ENCODE measurements at places on chromosomes 7 and 10.

DNA sequence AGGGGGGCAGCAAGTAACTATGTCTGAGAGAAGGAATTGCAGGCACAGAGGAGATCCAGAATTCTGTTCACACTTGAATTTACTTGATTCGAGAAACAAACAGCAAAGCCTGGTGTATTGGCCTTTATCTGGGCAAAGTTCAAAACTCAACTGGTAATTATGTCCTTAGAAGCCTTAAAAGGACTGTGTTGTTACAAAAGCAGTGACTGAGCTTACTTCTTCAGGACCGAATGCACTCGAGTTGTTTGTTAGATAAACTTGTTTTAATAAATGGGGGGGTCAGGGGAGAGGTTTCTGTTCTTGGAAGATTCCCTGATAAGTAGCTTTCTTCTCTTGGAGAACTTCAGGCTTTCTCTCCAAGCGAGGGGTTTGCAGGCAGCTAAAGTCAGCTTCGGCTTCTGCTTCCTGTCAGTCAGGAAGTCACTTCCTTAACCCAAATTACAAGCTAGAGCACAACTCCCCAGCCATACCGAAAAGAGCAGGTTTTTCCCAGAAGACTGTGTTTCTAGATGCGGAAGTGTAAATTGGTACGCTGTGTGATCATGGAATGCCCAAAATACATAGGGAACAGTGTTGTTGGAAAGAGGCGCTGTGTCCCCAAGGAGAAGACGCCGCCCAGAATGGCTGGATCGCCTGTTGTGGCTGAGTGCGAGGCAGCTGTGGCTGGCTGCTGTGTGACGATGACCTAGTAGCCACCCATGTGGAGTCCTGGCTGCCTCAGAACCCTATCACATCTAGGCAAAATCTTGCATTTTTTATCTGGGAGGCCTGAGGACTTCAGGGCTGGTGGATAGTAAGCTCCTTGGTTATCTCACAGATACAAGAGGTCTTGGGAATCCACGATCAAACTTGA lies 110.4 kb downstream of the TCF7L2 start:
- peak; percentile 23 for ATAC-seq

DNA sequence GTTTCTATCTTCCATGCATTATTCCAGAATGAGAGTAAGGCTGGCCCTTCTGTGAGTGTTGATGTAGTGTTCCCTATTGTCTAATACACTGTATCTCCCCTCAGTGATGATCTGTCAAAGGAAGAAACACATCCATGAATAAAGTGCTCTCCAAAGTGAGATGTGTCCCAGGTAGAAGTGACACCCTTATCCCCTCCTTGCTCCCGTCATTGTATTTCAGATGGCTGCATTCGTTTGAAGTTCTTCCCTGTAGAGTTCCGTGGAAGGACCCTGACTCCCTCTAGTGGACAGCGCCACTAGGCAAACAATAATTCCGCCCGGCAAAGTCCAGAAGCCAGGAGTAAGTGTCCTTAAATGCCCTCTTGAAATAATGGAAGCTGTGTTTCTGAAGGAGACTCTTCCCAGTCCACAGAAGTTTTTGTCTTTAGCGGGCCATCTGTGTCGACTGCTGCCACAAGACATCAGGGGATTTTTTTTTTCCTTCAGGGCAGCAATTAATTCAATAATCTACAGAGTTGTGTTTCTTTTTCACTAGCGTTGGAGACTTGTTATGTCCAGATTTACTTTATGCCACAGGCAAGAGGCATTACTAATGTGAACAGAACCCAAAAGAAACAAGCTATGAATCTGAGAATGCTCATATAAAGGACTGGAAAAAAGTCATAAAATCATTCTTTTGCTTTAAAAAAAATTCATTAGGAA lies 64.6 kb downstream of the THNSL1 start:
- peak; percentile 96 for ATAC-seq

DNA sequence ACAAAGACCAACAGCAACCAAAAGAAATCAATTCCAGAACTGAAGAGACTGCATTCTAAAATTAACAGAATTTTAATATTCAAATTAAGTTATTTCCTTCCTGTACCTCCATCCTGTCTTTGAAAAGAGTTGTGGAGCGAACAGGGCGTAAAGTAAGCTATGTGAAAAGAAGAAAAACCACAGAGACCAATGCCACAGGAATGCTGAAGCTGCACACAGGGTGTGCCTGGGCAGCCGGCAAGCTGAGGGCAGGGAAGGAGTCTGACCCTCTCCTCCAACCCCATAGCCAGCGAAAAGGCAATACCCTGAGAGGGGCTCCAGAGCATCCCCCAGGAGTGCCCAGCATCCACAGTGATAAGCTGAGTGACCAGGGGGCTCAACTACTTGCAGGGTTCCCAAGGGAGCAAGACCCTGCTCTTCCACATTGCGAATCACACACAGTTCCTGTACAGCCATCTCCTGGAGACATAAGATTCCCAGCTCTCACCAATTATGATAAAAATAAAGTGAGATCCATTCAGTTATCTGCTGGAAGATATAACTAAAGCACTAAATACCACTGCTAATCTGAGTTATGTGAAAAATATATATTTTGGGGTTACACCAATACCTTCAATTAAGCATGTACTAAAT lies 93.8 kb downstream of the PARD3 start:
- peak; percentile 29 for ATAC-seq

DNA sequence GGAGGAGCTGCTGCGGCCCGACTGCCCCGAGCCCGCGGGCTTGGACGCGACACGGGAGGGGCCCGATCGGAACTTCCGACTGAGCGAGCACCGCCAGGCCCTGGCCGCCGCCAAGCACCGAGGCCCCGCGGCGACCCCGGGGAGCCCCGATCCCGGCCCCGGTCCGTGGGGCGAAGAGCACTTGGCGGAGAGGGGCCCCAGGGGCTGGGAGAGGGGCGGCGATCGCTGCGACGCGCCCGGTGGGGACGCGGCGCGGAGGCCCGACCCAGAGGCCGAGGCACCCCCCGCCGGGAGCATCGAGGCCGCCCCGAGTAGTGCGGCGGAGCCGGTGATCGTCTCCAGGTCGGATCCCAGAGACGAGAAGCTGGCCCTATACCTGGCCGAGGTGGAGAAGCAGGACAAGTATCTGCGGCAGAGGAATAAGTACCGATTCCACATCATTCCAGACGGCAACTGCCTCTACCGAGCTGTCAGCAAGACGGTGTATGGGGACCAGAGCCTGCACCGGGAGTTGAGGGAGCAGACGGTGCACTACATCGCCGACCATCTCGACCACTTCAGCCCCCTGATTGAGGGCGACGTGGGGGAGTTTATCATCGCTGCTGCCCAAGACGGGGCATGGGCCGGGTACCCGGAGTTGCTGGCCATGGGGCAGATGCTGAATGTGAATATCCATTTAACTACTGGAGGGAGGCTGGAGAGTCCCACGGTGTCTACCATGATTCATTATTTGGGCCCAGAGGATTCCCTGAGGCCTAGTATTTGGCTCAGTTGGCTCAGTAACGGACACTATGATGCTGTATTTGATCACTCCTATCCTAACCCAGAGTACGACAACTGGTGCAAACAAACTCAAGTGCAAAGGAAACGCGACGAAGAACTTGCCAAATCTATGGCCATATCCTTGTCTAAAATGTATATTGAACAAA lies 1.4 kb downstream of the OTUD1 start:
- peak; percentile 3 for ATAC-seq

DNA sequence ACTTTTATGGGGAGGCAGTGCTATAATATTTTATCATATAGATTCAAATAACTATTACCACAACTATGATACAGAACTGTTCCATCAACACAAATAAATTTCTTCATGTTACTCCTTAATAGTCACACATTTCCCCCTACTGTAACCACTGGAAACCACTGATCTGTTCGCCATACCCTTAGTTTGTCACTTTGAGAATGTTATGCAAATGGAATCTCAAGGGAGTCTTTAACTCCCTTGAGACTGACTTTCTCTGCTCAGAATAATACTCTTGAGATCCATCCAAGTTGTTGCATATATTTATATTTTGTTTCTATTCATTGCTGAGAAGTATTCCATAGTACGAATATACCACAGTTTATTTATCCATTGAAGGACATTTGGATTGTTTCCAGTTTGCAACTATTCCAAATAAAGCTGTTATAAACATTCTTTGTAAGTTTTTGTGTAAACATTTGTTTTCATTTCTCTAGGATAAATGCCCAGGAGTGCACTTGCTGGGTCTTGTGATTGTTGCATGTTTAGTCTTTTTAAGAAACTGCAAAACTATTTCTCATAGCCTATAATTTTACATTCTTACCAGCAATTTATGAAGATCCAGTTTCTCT lies 19.7 kb upstream of the PON2 start:
- ATAC-seq = no peak

GRCh38 chr7:19442016-19442785 lies 266.6 kb downstream of the POLR1F start:
- no peak for ATAC-seq

- no peak for ATAC-seq
These were observed 17.8 kb downstream of the CCNJ start for GRCh38 chr10:96061232-96061631.

DNA sequence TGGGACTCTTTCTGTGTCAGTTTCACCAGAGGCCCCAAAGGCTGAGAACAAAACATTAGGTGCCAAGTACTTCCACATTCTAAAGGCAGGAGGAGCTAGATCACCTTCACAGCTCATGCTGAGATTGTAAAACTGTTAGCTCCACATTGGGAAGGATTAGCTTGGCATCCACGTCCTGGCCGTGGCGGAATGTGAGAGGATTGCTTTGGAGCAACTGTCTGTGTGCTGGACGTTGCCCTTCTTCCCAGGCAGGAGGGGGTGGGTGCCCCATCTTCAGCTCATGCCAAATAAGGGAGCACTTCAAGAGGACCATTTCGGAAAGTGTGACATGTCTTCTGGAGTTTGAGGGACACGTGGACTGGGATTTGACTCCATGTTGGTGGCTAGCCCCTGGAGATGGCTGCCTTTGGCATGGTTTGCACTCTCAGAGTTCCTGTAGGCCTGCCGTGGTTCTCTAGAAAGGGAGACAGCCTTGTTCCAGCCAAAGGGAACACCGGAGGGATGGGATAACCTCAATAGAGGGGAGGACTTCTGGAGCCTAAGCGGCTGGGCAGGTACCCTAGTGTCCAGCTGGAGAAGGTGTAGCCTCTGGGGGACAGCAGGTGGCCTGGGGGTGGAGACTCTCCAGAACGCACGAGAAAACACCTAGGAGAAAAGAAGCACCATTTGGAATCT lies 19.9 kb upstream of the FMC1 start:
- ATAC-seq = no peak

DNA sequence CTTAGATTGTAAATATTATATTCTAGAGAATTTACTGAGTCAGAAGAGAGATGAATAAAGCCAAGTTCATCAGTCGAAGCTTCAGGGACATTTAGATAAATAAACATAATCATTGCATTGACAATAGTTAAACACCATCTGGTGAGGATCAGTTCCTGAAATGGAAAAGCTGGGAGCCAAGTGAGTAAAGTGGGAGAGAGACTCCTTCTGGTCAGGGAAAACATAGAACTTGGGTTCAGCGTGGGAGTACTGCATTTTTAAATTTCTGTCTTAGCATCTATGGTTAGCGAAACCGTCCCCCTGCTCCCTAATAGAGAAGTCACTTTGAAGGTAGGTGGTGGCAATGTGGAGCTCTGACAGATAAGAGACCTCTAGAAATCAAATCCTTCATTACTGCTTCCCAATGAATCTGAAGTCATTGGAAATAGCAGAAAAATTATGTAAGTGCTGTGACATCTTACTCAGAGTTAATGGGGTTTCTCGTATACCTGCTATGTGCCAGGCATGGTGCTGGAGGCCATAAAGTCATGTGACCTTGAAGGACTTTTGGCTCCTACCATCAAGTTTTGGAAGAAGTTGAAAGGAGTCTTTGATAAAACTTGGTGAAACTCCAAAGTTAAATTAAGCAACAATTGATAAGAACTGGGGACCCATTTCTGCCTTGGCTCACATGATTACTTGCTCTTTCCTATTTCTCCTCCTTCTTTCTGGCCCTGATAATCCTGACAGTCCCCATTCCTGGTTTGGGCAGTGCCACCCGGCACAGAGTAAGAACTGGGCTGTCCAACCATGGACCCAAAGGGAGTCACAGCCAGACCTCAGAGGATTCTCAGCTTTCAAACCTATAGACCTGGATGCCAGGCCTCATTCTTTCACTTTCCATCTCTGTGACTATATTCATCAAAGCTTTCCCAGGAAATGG lies 211.2 kb downstream of the C7orf25 start:
- no peak for ATAC-seq

DNA sequence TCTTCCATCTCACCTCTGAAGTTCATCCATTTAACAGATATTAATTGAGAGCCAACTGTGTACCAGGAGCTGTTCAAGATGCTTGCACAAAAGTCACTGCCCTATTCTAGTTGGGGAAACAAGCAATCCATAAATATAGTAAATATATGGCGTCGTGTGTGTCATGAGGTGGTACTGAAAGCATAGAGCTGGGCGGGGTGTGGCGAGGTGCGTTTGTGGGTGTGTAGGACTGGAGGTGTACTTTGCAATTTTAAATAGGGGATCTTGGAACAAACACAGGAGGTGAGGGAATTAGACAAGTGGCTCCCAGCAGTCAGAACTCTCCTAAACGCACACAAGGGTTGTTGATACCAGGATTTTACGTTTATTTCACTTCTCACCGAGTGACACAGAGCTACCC lies 490 bp upstream of the ZNF239 start:
- no peak for ATAC-seq

DNA sequence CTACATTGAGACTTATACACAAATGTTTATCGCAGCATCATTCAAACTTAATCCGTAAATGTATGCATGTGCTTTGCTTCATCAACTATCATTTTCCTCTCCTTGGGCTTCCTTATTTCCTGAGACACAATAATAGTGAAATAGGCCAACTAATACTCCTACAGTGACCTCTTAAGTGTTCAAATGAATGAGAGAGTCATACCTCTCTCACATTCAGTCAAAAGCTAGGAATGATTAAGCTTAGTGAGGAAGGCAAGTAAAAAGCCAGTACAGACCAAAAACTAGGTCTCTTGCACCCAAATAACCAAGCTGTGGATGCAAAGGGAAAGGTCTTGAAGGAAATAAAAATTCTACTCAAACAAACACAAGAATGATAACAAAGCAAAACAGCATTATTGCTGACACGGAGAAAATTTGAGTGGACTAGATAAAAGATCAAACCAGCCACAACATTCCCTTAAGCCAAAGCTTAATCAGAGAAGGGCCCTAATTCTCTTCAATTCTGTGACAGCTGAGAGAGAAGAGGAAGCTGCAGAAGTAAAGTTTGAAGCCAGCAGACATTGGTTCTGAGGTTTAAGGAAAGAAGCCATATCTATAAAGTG lies 72.3 kb downstream of the GLCCI1 start:
- no peak for ATAC-seq

- no peak for ATAC-seq
These were observed 315.0 kb downstream of the IPMK start for GRCh38 chr10:57952741-57953140.

DNA sequence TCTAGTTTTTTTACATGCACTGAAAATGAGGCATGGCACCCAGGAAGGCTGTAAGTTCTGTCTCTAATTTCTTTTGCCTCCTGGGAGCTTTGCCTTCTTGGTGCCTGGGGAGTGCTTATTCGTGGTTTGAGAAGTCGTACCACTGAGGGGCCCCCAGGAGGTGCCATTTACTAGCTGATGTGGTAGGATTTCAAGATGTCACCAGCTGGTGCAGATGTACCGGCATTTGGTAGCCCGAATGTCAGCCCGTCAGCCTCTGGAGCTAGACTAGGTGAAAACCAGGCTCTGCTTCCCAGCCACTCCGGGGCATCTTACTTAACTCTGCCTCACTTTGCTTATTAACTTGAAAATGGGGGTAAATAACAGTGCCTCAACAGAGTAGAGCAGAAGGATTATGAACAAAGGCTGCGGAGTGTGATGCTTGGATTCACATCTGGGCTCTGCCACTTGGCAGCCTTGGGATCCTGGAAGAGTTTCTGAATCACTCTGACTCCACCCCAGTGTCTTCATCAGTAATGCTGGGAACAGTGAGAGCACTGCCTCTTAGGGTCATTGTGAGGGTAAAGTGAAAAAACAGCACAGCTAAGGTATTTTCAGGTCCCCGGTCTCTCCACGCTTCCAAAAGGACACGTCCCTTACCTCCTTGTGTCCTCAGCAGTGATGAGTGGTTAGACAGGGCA lies 31.4 kb upstream of the BTBD16 start:
- peak; percentile 99 for ATAC-seq

Measured in motor neuron (in vitro differentiated cells).